Retina (tissue), 1 donor: ENCODE measurements at places on chromosomes 2 and 18.

DNA sequence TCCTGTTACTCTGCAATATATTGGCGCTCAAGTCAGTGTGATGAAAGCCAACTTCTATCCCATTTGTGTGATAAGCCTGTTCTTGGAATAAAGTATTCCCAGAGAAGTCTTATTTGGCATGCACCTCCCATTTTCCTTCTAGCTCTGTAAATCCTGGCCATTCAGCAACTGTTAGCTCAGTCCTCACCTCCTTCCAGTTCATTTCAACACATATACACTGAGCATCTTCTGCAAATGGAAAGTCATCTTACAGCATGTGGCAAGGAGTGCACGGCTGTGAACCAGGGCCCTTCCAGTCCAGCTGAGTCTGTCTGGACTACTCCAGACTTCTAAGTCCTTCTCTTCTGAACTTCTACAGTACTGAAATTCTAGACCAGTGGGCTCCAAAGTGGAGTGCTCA is 53.1 kb downstream of the SPATS2L start:
- DNase-seq, result no peak

DNA sequence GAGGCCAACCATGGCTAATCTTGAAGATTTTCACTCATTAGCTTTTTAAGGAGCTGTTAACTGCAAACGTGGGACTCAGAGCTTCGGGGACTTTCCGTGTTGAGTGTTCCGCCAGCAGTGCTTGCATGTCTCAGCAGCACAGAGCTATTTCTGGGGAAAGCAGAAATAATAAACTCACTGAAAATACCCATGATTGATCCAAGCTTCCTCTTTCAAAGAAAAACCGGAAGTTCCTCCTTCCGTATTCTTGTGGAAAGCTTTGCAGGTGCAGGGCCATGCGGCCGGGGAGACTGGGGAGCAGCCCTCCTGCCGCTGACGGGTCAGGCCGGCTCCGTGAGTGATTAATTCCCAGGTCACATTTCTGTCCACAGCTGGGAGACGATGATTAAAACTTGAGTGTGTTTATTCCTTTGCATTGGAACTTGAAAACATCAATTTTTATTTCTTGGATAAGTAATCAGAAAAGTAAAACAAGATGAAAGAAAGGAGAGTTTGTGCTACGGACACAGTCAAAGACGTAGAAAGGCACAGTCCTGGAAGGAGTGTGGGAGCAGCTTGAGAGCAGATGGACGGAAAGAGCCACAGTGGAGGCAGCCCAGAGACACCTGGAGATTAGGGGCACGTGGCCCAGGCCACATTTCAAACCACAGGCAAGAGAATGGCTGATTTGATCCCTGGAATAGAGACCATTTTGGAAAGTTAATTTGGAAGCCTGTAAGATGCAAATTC is 54.2 kb upstream of the CTDP1 start:
- DNase-seq, result no peak

- no peak for DNase-seq
Observed at GRCh38 chr2:218708086-218708485, 2.5 kb upstream of the TTLL4 start.

GRCh38 chr2:176687944-176688343 is 418.7 kb downstream of the MTX2 start:
- DNase-seq, result no peak

DNA sequence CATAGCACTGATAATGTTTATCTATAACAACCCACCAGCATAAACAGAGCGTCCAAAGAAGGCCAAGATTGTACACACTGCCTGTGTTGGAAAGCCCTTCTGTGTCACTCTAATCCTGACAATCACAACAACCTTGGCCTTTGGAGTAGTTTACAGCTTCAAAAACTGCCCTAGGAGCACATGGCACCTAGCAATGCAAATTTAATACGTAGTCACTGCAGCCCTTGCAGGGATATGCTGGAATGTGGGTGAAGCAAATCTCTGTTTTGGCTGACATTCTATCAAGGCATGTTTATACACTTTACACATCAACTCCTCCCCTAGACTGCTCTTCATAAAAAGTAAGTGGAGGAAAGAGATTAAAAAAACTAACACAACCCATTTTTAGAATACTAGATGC is 66.8 kb downstream of the GRB14 start:
- no peak for DNase-seq

DNA sequence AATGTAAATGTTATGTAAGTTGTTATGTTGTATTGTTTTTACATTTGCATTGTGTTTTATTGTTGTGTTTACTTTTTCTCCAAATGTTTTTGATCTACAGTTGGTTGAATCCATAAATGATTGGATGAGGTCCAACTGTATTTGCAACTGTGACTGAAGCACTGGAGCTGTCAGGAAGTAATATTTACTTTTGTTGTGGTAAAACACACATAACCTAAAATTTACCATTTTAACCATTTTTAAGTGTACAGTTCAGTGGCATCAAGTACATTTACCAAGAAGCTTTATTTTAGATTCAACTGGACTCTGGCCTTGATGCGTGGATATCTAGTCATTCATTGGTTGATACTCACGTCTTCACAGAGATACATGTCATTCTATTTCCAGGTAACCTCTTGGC is 181.8 kb downstream of the THADA start:
- DNase-seq, result no peak

GRCh38 chr2:15298770-15299169 is 262.4 kb downstream of the NBAS start:
- no peak for DNase-seq

DNA sequence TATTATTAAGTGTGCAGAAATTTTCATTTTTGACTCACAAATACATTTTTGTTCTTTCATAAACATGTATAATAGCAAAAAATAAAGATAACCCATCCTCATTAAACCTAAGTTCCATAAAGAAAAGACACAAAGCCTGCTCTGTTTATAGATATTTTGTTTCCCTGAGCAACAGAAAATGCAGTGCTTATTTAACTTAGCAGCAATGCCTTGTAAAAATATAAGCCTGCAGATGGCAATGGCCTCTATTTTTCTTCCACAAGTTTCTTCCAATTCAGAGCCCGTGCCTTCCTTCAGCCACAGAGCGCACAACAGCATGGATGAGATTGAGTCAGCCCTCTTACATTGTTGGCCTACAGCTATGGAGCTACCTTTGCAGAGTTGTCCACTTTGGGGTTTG is 43.6 kb downstream of the PKP4 start:
- DNase-seq, result no peak

GRCh38 chr2:160411167-160411566 is 82.4 kb downstream of the RBMS1 start:
- no peak for DNase-seq

DNA sequence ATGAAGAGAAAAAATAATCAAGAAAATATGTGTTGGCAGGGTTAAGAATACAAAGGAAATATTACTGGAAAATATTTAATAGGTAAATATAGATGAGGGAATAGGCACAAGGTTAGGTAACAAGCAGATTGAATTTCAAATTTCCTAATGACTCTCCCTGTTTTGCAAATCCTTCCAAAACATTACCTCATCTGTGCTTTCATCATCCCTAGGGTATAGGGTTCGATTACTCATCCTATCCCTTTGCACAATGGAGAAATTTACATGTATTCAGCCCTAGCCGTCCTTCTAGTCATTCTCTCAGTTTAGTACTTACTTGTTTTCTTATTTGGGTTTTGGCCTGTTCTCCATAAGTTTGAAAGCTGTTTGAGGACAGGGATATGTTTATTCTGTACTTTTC is 864.6 kb upstream of the FSHR start:
- DNase-seq, result no peak

- DNase-seq, result no peak
Observed at GRCh38 chr2:240955306-240956170, 42.9 kb upstream of the SNED1 start.

DNA sequence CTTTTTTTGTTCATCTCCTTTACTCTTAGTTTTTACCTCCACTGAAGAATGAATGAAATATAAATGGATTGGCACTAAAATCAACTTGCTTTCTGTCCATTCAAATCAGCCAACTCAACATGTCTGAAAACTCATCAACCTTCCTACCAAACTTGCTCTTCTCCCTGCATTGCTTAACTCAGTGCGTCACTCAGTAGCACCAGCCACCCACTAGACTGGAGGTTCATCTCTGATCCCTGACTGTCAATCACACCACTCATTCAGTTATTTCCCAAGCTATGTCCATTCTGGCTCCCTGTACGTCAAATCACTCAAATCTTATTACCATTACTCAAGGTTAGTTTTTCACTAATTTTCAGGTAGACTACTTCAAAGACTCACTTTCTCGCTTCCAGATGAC is 75.2 kb upstream of the RBMS1 start:
- DNase-seq, result no peak

DNA sequence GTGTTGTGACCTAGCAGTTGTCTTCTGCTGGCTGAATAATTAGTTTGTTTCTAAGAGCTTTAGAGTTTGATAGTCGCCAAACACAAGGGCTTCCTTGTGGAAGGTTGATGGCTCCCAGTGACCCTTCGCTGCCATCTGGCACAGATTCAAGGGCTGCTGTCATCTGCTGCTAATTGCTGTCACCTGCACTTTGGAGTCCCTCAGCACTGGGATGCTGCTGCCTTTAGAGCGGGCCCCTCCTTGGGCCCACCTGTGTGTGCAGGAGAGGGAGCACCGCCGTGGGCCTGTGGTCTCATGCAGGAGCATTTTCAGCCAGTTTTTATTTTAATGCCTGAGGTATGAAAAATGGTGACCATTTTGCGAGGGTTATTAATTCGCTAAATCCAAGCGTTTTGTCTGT is 154.0 kb upstream of the NFATC1 start:
- peak; percentile 64 for DNase-seq

GRCh38 chr2:25714740-25715139 is 41.4 kb upstream of the DTNB start:
- DNase-seq, result no peak

DNA sequence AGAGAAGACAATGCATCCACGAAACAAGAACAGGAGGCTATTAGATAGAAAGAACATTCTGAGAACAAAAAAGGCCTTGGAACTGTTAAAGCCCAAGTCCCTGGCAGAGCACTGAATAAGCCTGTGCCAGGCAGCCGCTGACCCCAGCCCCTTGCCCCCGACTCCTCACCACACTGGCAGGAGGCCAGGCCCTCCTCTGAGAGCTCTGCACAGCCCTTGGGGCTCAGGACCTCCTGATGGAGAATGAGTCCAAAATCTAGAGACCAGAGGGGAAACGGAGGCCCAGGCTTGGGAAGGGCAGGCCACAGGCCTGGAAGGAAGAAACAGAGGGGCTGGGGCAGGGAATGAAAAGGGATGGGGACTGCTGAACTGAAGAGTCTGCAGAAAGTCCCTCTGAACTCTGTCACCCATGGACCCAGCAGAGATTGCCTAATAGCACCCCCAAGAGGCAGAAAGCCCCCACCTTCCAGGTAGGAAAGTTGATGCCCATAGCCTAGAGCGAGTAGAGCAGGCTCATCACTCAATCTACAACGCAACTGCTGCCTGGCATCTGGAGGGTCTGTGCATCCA is 18.3 kb upstream of the TNS1 start:
- no peak for DNase-seq

DNA sequence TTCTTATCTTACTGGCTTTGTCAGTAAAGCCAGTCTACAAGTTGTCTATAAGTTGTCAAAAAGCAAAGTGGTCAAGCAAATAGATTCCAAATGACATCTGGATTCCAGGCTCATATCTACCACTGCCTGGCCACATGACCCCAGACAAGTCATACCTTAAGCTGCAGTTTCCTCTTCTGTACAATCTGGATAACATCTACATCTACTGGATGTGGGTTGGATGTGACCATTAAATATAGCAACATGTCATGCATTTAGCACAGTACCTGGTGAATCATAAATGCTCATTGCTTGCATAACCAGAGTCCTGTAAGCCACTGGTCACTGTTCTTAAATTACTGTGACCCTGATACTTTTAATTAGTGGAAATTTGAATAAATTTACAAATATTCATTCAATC is 16.8 kb downstream of the COBLL1 start:
- no peak for DNase-seq

DNA sequence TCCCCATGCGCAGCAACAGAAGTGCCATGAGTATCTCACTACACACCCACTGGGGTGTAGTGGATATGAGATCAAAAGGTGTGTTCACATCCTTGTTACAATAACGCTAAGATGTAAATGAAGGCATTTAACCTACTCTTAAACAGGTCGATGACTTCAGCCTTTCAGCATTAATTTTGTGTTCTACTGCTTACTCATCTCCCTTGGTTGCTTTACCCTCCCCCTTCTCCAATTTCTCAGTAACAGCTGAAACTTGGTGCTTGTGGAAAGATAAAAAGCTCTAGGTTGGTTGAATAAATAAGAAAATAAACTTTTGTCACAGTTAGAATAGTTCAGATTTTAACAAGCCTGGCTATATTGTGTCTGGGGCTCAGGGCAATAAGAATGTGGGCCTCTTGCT is 147.5 kb upstream of the SESTD1 start:
- DNase-seq, result no peak

DNA sequence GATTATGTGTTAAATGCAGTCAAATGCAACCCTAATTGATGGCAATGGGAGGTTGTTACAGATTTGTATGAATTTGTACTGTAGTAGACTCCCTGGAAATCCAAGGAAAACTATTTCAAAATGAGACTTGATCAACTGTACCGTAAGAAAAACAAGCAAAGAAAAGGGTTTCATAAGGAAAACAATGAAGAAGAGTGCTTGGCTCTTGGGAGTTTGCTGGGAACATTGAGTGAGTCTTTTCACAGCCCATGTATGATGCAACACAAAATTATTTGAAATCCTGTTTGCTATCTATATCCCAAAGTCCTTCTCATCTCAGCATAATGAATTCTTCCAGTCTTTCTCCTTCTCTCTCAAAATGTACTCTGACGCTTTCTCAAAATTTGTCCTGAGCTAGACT is 67.0 kb upstream of the OSR1 start:
- DNase-seq, result no peak

- no peak for DNase-seq
Observed at GRCh38 chr2:38690499-38691420, 24.8 kb downstream of the GALM start.

GRCh38 chr2:34254272-34254878 is 655.3 kb upstream of the FAM98A start:
- no peak for DNase-seq

DNA sequence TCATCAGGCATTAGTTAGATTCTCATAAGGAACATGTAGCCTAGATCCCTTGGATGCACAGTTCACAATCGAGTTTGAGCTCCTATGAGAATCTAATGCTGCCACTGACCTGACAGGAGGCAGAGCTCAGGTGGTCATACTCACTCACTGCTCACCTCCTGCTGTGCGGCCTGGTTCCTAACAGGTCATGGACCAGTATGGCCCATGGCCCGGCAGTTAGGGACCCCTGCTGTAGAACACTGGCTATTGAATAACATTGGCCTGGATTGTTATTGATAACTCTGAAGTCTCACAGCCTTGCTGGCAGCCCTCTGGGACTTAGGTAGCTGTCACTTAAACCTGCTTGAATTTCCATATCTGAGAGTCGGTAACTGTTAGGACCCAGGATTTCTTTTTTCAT is 114.5 kb upstream of the ALPP start:
- DNase-seq, result no peak

GRCh38 chr2:54212456-54212855 is 43.6 kb downstream of the TSPYL6 start:
- no peak for DNase-seq

- no peak for DNase-seq
Observed at GRCh38 chr2:224999754-225000153, 42.5 kb downstream of the DOCK10 start.
